ENCODE measurements at places on chromosomes 5 and 9. TPM values are rescaled to one million over a fixed set of nuclear protein-coding genes. Genes with fewer than 3 reads are reported as not detected.

- no peak for DNase-seq
Observed at GRCh38 chr5:36683821-36684434, 77.5 kb downstream of the SLC1A3 start.

- peak; percentile 39 for DNase-seq
Observed at GRCh38 chr5:39080597-39081204, 6.5 kb upstream of the RICTOR start.

DNA sequence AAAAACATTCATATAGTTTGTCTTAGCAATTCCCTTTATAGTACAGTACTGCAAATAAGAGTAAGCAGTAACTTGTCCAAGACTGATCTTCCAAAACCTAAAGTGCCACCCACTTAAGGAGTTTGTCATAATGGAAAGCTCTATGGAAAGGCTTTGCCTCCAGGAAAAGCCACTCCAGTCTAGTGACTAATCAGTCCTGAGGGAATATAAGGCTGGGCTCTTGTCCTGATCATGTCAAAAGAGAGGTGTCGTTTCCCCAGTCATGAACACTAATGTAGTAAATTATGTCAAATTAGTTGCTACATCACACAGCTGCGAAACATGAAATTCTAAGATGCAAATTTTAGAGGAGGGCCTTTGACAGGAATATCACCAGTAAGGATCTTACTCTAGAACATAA lies 271.6 kb downstream of the GABRB2 start:
- no peak for DNase-seq

FAM221B gene
- total RNA-seq: 0.28 TPM

PLPP6 gene
- total RNA-seq: 15.9 TPM
